ENCODE measurements at places on chromosomes 12 and 14.

DNA sequence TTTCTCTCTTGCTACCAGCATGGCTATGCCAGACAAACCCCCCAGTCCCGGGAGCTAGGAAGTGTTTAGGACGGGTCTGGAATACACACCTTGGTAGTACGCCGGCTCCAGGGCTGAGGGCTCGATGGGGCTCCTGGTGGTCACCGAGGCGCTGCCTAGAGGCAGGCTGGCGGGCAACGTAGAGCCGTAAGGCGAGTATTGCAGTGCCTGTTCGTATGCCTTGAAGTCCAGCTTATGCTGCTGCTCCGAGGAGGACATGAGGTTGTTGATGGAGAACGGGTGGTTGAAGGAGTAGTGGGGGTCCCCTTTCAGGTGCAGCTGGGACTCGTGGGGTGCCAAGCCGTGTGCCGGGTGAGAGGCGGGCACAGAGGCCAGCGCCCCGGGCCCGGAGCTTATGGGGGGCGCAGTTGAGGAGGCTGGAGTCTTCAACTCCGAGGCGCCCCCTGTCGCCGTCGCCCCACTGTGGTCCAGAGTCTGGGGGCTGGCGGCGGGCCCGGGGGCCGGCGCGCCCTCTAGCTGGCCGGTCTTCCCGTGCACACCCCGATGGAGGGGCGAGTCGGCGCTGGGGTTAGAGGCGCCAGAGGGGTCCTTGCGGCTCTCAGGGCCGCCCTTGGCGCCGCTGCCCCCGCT lies 3.6 kb downstream of the FOXA1 start:
- no peak for DNase-seq

- DNase-seq = no peak
These were observed 7.2 kb upstream of the CD27 start for GRCh38 chr12:6437586-6437985.

- no peak for DNase-seq
These were observed 9.3 kb downstream of the TPCN1 start for GRCh38 chr12:113230315-113231234.

DNA sequence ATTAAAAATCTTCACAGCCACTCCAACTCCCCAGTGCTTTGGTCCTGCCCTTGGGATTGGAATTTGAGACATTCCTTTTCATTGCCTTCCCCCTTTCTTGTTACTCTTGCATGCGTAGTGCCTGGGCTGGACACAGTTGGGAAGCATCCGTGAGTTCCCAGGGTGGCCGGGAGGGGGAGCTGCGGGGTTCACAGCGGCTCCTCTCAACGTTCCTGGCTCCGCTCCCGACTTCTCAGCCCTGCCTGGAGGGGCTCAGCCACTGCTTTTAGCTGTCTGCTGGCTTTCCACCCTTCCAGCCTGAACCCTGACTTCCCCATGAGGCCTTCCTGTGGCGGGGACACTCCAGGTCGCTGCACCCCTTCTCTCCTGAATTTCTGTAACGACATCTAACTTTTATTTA lies 3.2 kb downstream of the TEX52 start:
- peak; percentile 23 for DNase-seq

DNA sequence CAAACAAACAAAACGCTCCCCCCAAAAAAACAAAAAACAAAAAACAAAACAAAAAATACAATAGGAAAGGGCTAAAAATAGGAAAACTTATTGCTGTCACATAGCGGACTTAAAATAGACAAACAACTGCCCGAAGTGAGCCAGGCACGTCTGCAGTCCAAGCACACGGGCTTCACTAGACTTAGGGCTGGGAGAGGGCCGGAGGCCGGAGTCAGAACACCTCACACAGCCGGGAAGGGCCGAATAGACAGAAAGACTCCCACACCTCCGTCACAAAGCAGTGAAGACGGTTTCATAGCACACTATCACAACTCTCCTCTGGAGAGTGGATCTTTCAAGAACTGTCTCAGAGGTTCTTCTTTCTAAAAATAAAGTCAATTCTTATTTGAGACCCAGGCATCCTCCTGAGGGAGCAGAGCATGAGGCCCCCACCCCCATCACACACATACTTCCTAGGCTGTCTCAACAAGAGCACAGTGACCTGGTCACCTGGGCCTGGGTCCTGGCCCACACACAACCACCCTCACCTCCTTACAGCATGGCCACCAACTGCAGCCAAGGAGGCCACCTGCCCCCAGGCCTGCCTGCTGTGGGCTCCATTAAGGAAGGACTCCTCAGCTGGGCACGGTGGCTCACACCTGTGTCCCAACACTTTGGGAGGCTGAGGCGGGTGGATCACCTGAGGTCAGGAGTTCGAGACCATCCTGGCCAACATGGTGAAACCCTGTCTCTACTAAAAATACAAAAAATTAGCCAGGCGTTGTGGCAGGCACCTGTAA lies 6.7 kb downstream of the BAG5 start:
- DNase-seq = no peak

DNA sequence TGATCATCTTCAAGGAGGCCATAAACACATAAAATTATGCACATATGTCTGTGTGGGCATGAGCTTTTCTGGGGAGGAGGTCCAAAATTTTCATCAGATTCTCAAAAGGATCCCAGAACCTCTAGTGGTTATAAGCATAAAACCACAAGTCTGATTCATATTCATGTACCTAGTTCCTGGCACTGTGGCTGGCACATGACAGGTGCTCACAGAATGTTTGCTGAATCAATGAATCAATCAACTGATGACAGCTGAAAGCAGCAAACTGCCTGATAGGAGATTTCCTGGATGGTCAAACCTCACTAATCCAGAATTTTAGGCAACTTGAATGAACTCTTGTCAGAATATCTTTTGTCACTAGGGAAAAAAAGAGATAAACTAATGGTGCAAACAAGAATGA lies 13.5 kb upstream of the CMKLR1 start:
- DNase-seq = no peak

- no peak for DNase-seq
These were observed 31.9 kb upstream of the TC2N start for GRCh38 chr14:91899213-91899612.

GRCh38 chr12:29505122-29505521 lies 7.6 kb upstream of the OVCH1 start:
- no peak for DNase-seq

DNA sequence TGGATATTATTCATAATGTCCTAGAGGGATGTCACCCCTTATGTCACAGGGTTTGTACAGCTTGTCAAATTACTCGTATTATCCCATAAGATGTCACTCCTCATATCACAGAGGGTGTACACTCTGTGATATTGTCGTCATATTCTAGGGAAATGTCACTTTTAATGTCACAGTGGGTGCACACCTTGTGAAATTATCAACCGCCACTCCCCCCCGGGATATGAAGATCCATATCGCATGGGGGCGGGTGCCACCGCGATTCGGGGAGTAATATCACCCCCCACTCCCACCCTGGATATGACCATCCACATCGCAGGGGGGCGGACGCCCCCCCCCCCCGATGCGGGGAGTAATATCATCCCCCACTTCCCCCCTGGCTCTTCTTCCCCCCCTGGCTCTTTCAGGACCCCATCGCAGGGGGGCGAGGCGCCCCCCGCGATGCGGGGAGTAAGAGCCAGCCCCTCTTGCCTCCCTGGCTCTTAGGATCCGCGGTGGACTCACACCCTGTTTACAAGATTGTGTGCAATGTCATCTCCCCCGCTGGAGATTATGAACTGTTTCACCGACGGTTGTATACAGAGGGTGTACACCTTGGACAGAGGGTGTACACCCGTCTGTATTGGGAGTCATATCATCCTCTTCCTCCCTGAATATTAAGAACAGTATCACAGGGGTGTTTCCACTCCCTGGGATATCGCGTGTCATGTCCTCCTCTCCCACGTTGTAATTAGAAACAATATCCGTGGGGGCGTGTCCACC lies 92.8 kb downstream of the FRMD6 start:
- no peak for DNase-seq

GRCh38 chr14:103512701-103513611 lies 9.7 kb downstream of the CKB start:
- no peak for DNase-seq

GRCh38 chr12:123067654-123068053 lies 83.2 kb downstream of the PITPNM2 start:
- no peak for DNase-seq

GRCh38 chr14:96826818-96827217 lies 29.6 kb downstream of the VRK1 start:
- no peak for DNase-seq

DNA sequence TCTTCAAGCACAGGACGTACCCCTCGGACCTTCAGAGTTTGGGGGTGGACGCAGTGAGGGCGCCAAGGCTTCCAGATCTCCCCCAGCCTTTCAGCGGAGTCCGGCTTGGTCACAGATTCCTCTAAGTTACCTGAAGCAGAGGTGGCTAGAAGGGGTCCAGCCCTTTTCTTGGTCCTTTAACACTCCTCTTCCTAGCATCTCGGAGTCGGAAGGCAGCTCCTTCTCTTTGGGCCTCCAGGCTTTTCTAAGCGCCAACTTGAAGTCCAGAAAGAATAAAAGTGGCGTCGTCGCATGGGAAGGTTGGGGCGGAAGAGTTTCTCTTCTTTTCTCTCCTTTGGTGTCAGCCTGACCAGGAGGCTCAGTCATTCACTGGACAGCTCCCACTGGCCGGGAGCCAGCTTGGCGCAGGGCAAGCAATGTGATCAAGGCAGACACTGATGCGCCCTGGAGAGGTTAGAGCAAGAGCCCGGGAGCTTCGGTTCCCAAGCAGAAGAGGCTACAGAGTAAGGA lies 9.6 kb downstream of the OR6S1 start:
- DNase-seq = no peak

DNA sequence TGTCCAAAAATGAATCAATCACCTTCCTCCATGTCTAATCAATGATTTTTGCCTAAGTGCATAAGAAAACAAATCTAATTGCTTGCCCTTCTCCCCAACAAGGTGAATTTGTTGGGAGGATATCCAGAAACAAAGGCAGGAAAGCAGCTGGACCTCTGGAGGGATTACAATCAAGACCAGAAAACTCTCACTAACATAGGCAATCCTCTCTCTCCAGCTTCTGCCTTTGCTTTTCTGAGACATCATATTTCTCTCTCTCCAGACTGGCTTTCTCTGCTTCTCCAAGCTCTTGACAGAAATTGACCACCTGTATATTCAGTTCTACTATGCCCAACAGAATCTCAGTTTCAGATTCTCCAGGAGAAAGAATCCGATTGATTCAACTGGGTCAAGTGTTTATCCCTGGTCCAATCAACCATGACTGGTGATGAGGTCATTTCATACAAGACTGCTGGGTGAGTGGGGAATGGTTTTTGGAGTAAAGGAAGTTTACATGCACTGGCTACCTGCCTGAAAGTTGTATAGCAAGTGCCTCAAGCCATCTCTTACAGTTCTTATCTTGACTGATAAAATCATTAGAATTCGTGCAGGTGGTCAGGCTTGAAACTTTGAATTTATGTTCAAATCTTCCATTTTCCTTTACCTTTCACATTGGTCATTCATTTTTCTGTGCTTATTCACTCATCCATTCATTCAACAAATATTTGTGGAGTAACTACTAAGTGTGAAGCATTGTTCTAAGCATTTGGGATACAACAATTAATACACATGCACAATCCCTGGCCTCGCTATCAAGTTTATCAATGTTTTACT lies 22.2 kb upstream of the CFAP54 start:
- DNase-seq = no peak

- no peak for DNase-seq
These were observed 3.8 kb downstream of the CIDEB start for GRCh38 chr14:24304019-24304387.

GRCh38 chr12:122350141-122350848 lies 72.2 kb downstream of the CLIP1 start:
- DNase-seq = no peak

GRCh38 chr12:45658020-45658419 lies 71.5 kb upstream of the ARID2 start:
- DNase-seq = no peak

DNA sequence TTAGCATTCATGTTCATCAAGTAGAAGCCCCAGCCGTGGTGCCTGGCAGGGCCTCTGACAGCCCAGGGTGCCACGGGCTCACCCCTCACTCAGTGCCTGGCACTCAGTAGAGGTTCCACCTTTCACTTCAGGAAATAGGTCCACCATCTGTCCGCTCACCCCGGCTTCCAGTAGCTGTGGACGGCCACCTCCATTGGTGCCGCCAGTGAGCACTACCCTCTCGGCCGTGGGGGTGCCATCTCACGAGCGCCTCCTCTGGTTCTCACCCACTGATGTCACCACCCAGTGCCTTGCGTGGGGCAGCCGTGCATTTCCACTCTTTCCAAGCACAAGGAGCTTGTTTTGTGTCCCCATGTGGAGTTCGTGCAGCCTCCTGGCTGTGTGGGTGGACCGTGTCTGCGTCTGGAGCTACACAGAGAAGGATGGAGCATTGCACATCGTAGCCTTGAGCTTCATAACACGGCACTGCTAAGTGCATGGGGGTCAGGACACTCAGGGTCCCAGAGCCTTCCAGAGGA lies 41.0 kb upstream of the MMP17 start:
- no peak for DNase-seq

- DNase-seq = no peak
These were observed 1553.8 kb upstream of the FLRT2 start for GRCh38 chr14:83975841-83976770.

GRCh38 chr12:3417937-3418462 lies 73.0 kb upstream of the PRMT8 start:
- DNase-seq = no peak

DNA sequence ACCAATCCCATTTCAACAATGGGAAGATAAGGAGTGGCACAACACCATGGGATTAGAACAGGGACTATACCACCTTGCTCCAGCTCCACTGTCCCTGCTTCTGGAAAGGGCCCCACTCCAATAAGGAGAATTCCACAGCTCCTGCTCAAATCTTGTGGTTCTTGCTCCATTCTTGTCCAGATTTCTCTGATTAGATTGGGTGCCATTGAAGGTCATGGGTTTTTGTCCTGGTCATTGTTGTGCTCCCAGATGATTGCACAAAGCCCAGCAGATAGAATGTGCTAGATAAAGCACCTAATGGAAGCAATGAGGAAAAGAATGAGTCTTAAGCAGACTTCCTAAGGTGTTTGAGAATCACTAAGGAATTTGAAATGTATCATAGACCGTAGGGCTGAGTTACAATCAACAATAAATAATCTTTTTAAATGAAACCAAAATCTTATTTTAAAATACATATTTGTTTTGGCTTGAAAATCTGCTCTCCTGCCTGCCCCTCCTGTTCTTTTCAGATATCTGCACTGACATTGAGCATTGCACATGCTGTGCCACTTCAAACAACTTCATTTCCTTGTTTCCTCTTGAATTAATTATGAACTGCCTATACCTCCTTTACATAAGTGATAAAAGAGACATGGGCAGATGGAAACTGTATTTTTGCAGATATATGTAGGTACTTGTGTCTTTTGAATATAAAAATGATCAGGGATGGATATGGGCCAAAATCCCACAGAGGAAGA lies 115.9 kb downstream of the FGD4 start:
- no peak for DNase-seq

DNA sequence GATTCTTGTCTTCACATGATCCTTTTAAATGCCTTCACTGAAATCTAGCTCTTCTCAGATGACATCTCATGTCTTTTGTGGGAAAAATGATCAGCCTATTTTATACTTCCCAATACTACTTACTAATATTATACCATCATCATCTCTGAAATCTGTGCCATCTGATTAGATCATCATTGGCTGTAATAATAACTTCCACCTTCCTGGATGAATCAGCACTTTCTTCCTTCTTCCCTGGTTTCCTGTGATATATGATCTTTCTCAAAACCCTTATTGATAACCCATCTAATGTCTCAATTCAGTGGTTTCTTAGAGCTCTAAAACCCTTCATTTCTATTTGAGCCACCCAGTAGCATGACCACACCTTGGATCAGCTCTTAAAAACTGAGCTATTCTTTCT lies 30.9 kb downstream of the GPR137C start:
- DNase-seq = no peak

All from stimulated activated CD4-positive, alpha-beta T cell treated with anti-CD3 and anti-CD28 coated beads, Interleukin-1b, Interleukin-23, amount 100 ng/mL, for 4 hours (primary cell).